ENCODE measurements at places on chromosomes 1 and 21.

DNA sequence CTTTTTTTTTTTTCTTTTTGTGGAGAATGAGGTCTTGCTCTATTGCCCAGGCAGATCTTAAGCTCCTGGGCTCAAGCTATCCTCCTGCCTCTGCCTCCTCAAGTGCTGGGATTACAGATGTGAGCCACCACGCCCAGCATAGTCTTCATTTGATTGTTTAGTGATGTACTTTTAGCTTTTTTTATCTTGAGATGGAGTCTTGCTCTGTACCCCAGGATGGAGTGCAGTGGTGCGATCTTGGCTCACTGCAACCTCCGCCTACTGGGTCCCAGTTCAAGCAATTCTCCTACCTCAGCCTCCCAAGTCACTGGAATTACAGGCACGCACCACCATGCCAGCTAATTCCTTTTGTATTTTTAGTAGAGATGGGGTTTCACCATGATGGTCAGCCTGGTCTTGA is 24.0 kb upstream of the LRRC3 start:
- no peak for DNase-seq

DNA sequence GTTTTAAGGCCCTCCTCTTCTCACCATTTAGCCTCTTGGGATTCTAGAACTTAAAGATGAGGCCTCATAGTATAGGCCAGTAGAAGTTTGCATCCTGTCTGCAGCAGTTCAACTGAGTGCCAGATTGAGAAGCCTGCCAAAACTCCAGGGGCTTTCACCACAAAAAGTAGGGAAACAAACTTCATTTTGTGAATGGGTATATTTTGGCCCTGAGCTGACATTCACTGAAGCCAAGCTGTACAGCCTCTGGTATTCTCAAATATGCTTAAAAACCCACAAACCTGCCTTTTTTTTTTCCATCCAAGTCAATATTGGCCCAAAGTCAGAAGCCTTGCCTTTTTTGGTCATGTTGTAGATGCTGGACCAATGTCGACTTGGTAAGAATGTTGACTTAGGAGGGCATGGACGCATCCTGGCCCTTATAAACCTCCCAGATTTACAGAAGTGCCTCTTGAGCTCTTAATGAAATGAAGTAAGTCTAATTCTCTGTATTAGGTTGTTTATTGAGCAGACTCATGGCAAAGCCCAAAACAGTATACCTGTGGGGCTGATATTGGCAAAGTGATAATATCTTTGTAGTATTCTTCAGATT is 337.5 kb downstream of the CHRM3 start:
- DNase-seq, result no peak

DNA sequence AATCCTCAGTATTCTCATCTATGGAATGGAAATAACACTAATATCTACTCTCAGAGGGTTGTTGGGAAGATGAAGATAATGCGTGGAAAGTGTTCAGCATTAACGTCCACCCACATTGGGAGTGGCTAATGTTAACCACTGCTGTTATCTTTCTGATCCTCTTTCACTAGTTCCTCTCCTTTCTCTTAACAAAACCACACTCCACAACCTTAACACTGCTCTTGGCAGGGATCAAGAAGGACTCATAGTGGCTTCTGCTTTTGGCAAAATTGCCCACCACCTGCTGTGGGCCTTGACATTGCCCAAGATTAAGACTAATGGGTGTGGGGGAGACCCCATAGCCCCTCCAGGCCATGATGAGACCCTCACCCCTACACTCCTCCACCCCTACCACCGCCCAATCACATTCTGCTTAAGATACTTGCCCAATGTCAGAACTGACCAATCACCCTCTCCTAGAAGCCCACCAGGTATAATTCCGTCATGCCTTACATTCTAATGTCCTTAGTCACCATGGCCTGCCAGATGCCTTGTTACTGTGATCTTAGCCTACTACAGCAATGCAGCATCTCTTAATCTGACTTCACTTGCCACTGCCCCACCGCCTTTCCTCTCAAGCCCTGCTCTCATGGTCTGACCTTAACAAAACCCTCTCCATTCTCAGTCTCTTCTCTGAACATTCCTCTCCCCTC is 27.1 kb downstream of the DHCR24 start:
- DNase-seq, result no peak

- no peak for DNase-seq
Observed at GRCh38 chr1:201361652-201362504, 15.6 kb downstream of the TNNT2 start.

- no peak for DNase-seq
Observed at GRCh38 chr21:38980416-38981313, 174.9 kb downstream of the ETS2 start.

GRCh38 chr1:228508840-228509415 is 21.7 kb downstream of the RNF187 start:
- DNase-seq, result no peak

DNA sequence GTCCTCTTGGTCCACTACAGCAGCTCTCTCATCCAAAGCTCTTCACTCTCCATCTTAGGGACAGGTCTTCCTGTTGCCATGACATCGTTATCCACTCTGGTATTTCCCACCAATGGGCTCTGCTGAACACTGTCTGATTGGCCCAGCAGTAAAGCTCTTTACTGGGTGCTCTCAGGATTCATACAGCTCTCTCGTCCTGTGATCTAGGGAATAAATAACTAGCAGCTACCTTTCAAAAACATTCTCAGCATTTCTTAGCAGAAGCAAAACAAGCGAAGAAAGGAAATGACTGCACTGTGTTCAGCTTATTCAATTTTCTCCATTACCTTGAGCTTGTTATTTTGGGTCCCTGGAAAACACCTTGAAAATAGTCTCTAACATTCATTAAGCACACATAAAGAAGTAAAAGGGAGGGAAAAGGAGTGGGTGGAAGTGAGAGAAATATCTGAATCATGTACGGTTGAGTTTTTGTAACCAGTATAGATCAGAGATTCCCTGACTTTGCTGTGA is 163.4 kb upstream of the SGIP1 start:
- no peak for DNase-seq

- no peak for DNase-seq
Observed at GRCh38 chr1:217673387-217673786, 42.2 kb downstream of the SPATA17 start.

- no peak for DNase-seq
Observed at GRCh38 chr1:34591751-34592629, 162.9 kb upstream of the GJB5 start.

DNA sequence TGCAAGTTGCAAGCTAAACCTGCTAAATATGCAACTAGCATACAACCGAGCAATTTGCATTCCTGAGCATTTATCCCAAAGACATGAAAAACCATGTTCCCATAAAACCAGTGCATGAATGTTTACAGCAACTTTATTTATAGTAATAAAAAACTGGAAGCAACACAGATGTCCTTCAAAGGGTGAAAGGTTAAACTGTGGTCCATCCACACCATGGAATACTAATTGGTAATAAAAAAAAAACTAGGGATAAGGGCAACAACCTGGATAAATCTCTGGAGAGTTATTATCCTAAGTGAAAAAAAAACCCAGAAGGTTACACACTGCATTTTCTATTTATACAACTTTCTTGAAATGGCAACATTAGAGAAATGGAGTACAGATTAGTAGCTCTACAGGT is 474.1 kb downstream of the SMYD3 start:
- DNase-seq, result no peak

GRCh38 chr1:198056255-198056654 is 100.5 kb upstream of the NEK7 start:
- no peak for DNase-seq

GRCh38 chr21:22649246-22649645 is 1651.0 kb downstream of the NCAM2 start:
- no peak for DNase-seq

Data from stimulated activated CD8-positive, alpha-beta memory T cell treated with anti-CD3 and anti-CD28 coated beads, Interleukin-12 subunit alpha, Interleukin-12 subunit beta, amount 100 ng/mL, for 4 hours (primary cell).